ENCODE measurements at places on chromosomes 1 and 21. TPM values are rescaled to one million over a fixed set of nuclear protein-coding genes. Genes with fewer than 3 reads are reported as not detected.

RGS16 gene
- polyA plus RNA-seq = 0.18 TPM

- DNase-seq = no peak
These were observed 66.8 kb downstream of the VPS13D start for GRCh38 chr1:12296623-12297022.

DNA sequence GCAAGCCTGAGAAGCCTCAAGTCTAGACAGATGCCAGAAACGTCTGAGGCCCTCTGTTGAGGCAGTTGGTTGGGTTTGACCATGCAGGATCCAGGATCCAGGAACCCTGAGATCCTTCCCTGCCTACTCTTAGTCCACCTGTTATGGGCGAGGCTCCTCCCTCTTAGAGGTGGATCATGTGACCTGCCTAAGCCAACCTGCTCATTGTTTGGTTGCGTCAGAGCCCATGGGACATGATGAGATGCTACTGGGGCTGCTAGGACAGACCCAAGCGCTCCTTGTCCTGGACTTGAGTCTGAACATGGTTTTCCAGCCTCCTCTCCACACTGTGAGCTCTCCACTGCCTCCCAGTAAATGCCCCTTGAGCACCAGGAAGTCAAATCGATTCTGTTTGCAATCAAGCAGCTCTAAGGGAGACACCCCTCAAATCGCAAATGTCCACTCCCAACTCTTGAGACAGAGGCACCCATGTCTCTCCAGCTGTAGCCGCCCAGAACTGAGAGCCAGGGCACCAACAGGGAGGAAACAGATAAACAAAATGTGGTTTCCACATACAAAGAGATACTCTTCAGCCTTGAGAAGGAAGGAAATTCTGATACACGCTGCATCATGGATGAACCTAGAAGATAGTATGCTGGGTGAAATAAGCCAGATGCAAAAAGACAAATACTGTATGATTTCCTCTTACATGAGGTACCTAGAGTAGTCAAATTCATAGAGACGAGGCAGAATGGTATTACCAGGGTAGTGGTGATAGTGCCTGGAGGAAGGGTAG, 31.7 kb upstream of the WNT4 start:
- DNase-seq = no peak

- no peak for DNase-seq
These were observed 15.1 kb downstream of the VCAM1 start for GRCh38 chr1:100734676-100735075.
